ENCODE measurements at places on chromosomes 1 and 21.

DNA sequence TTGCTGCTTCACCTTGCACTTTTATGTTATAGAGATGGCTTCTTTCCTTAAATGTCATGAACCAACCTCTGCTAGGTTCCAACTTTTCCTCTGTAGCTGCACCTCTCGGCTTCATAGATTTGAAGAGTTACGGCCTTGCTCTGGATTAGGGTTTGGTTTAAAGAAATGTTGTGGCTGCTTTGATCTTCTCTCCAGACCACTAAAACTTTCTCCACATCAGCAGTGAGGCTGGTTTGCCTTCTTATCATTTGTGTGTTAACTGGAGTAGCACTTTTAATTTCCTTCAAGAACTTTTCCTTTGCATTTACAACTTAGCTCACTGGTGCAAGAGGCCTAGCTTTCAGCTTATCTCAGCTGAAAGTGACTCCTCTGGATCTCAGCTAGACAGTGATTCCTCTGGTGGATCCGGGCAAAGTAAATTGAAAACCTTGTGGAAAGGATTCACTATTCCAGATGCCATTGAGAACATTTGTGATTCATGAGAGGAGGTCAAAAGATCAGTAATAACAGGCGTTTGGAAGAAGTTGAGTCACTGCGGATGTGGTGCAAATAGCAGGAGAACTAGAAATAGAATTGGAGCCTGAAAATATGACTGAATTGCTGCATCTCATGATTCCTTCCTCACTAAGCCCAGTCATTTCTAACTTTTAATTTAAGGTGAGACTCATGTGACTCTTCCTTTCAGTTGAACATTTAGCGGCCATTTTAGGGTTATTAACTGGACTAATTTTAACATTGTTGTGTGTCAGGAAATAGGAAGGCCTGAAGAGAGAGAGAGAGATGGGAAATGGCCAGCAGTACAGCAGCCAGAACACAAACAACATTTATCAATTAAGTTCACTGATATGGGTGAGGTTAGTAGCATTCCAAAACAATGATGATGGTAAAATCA, 16.2 kb upstream of the RGS1 start:
- no peak for DNase-seq

GRCh38 chr1:83794384-83794783, 204.5 kb downstream of the TTLL7 start:
- DNase-seq = no peak

GRCh38 chr1:235910357-235911299, 43.9 kb upstream of the LYST start:
- DNase-seq = peak; percentile 74

- no peak for DNase-seq
These were observed 61.2 kb downstream of the CACHD1 start for GRCh38 chr1:64530969-64531692.

DNA sequence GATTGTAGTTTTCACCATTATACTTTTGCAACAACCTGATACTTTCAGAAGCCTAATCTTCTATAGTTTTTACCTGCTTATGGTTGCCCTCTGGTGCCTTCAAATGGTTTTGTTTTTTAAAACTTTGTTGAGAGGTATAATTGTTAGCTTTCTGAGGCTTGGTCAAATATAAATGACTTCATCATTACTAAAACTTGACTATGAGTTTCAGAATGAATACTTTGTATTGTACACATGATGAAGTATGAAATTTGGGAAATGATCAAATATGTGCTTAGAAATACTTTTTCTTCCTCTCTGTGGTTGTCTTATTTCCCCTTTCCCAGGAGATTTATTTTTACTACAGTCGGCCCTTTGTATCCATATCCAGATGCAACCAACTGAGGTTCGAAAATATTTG, 151.8 kb upstream of the B3GALT2 start:
- DNase-seq = no peak
